ENCODE measurements at places on chromosomes 5 and 9.

DNA sequence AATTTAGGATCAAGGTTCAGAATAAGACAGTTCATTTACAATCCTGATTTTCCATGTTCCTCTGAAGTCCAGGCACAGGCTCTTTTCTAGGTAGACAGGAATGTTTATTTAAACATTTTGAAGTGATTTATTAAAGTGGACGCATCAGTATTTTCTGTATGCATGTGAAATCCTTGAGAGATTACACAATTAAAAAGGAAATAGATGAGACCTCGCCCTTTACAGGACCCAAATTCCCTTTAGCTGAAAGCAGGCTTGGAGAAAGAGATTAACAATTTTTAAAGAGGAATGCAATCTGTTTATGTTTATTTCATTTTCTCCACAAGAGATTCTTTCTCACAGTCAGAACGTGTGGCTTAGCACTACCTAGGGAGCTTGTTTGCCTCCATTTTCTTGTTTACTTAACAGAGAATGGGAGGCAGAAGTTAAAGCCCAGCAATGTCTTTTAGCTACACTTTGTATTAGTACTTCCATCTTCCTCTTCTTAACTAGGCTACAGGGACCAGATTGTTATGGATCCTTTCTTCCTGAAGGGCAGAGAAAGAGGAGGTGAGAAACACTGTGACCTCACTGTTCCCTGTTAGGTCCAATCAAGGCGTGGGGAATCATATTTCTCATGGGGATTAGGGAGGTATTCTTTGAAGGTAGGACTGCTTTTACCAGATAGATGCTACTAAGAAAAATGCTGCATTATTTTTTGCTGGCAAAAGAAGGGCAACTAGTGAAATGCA lies 416.0 kb downstream of the SH3GL2 start:
- no peak for DNase-seq

DNA sequence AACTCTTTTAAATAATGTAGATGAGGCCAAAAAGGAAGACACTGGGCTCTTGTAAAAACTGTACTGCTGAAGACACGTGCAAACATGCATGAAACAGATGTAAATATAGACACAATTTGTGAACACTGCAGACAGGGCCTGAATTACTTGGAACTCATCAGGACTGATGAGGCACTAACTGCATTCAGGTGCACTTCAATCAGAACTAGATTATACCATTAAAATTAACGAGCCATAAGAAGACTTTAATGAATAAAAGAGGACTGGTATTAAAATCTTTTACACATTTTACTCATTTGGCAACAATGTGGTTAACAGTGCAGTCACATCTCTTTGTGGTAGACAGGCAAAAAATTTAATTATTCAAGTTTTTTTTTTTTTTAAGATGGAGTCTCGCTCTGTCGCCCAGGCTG lies 13.4 kb upstream of the ZCCHC9 start:
- no peak for DNase-seq

GRCh38 chr9:136543280-136543679 lies 2.6 kb downstream of the NOTCH1 start:
- DNase-seq = no peak

DNA sequence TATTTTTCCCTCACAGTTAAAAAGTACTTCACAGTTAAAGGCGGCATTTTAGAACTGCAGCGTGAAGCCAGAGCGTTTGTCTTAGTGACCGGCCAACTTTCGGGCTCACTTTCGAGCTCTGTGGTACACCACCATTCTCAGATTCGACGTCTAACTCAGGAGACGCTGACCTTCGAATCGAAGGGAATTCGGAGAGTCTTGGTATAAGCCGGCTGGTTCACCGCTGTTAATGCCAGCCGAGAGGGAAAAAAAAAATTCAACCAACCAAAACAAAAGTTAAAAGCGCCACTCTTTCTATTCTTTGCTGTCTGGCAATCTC lies 544 bp upstream of the SNX24 start:
- DNase-seq = no peak

DNA sequence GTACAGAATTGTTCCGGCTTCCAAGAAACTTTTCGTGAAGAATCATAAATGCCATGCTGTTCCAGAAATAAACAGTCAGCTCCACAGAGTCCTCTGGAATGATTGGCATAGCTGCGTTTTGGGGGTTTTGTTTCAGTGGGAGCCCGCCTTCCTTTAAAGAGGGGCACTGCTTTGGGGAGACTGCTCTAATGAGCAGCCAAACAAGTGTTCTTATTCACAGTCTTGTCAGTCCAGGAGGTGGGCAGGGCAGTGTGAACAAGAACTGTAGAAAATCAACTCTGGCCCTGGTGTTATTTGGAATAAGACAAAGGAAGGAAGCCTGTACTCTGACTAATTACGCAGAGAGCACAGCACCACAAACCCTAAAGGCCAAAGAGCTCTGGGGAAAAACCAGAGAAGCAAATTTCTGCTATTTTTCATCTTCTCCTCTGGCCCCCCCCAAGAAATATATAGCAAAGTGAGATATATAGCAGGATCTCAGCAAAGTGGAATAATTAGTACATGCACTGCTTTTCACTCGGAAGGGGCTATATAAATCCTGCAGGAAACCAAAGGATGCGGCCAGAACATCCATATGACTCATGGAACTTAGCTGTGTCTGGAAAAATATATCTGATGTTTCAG lies 92.9 kb downstream of the GLDC start:
- no peak for DNase-seq

GRCh38 chr9:95103281-95103771 lies 214.2 kb downstream of the FANCC start:
- DNase-seq = no peak

GRCh38 chr5:110094548-110094947 lies 404.8 kb downstream of the MAN2A1 start:
- no peak for DNase-seq

DNA sequence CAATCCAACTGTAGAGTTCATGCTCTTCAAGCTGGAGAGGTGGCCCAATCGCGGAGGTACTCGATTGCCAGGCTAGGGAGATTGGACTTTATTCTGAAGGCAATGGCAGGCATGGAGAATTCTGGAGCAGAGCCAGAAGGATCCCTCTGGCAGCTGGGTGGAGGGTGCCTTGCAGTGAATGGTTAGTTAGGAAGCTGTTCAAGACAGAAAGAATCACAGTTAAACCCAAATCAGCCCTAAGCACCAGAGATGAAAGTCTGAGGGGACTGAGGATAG lies 182.4 kb downstream of the RGS3 start:
- DNase-seq = no peak

- DNase-seq = no peak
Measured at GRCh38 chr5:17352223-17352622, 134.8 kb downstream of the BASP1 start.

DNA sequence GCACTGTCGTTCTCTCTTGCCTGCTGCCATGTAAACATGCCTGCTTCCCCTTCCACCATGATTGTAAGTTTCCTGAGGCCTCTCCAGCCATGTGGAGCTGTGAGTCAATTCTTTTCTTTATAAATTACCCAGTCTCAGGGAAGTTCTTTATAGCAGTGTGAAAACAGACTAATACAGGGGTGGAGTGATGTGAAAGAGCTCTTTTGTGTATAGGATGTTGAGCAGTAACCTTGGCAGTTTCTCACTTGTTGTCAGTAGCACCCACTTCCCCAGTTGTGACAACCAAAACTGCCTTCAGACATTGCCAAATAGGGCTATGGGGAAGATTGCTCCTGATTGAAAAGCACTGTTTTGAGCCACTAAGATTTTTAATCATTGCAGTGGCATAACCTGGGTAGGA lies 552.2 kb upstream of the ZNF462 start:
- no peak for DNase-seq

DNA sequence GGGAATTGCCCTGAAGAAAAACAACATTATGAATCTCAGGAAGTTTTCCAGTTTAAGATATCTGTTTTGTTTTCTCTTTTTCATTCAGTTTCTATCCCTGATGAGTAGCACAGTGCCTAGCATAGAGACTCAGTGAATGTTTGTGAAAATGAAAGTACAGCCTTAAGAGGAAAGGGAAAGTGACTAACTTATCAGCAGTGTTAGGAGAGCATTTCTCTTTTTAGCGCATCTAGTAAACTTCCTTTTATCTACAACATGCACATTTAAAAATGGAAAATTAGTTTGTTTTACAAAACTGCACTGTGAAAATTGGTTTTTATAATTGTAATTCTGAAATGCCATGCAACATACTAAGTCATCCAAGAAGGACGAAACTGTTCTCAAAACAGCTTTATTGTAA lies 110.8 kb downstream of the SMARCA2 start:
- DNase-seq = no peak

DNA sequence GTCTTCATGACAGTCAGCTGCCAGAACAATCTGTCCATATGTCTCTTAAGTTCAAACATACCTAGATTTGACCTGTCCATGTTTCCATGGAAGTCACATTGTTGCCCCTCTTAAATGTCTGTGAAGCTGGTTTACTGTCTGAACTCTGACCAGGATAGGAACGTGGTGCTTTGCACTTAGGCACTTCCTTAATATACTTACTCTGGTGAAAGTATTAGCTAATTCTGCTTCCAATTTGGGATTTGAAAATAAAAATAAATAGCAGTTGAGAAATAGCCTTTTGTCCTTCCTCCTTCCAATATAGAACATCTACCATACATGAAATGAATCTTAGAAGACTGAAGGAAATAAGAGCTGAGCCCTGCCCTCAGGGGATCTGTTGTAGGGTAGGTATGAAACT lies 524.5 kb upstream of the CLINT1 start:
- DNase-seq = no peak

DNA sequence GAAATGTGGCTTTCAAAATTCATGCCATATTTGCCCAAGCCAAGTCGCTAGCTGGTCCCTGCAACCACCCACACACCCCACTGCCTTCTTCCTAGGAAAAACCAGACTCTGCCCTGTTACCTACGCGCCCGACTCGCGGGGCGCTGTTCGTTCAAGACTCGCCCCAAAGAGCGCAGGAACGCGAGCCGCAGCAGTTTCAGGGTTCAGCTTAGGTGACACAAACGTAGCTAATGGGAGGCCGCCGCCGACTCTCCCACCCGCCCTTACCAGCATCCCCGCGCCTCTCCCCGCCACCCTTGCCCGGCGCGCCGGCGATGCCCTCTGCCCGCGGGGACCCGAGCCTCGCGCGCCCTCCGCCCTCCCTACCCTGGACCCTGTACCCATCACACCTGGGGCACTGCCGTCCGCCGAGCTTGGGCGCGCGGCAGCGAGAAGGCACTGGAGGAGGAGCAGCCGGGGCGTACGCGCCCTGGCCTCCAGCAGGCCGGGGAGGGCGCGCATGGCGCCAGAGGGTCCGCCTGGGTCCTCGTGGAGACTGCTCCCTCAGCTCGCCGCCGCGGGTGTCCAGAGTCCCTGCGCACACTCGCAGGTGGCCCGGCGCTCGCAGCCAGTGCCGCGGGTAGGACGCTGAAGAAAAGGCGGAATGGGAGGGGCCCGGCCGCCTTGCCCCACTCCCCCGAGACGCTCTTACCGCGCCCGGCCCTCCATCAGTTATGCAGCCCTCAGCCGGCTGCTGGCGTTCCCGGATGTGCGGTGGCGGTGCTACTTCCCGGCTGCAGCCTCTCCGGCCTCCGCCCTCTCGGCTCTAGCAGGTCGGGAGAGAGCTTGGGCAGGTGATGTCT lies at the start of gene EMB:
EMB (minus strand) TSS at position 638 of the 842 bp plus-strand sequence; CDS start at position 501, 137 bp downstream.
- DNase-seq = peak; percentile 90

GRCh38 chr5:159018855-159019254 lies 80.9 kb downstream of the EBF1 start:
- DNase-seq = no peak

GRCh38 chr9:90821697-90822096 lies 20.1 kb downstream of the SYK start:
- no peak for DNase-seq

DNA sequence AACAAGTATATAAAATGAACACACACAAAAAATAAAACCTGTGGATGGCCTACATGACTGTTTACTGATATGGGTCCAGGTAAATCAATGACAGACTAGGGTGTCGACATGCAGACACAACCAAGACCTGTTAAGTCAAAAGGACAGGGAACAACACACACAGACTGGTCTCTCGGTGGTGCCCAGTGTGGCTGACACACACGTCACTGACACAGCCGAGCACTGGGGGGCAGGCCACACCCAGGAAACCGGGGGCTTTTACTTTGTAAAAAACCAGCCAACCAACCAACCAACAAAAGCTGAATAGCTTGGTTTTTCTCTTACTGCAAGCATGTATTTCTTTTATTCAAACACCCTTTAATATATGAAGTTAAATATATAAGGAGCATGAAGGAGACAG lies 5.0 kb downstream of the FAM163B start:
- peak; percentile 68 for DNase-seq

DNA sequence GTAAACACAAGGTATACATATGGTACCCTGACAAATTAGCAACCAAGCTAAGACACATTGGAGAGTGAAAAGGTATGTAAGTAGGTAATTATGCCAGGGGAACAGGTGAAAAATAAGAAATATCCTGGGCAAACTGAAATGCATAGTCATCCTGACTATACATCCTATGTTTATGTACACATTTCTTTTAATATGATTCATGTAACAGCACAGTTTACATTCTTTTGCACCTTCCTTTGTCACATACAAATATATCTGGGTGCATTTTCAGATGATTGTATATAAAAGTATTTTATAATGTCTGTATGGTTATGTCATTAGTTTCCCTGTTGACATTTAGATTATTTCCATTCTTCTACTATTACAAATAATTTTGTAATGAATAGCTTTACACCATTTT lies 1146.9 kb downstream of the EFNA5 start:
- DNase-seq = no peak

GRCh38 chr5:76230711-76231285 lies 147.6 kb downstream of the SV2C start:
- no peak for DNase-seq

DNA sequence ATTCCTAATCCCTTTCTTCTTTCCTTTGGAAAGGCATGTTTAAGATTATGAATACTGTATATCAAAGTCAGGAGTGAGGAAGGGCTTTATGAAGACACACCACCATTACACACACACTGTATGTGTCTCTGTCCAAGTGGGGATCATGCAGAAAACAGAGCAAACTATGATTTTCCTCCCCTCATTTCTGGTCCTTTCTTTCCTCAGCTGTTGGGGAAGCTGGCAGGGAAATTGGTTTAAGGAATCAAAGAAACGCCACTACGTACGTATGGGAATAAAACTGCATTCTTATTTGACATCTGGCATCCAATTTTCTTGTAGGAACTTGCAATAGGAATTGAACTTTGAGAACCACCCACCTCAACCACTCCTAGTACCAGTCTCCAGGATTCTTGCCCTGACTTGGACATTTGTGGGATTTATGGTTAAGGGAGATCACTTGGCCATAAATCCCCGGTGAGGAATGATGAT lies 125.8 kb downstream of the PDE4D start:
- DNase-seq = no peak

- no peak for DNase-seq
Measured at GRCh38 chr5:143337946-143338345, 65.5 kb downstream of the NR3C1 start.

- peak; percentile 49 for DNase-seq
Measured at GRCh38 chr9:133727277-133727875, 10.8 kb downstream of the SARDH start.

GRCh38 chr5:172637110-172637580 lies 3.9 kb upstream of the NEURL1B start:
- no peak for DNase-seq

GRCh38 chr9:95086564-95086955 lies 230.9 kb downstream of the FANCC start:
- DNase-seq = no peak
